Activated naive CD8-positive, alpha-beta T cell treated with anti-CD3 and anti-CD28 coated beads for 36 hours (primary cell): ENCODE measurements at places on chromosomes 3 and 15.

- DNase-seq = no peak
Measured at GRCh38 chr15:61421470-61421869, 192.4 kb upstream of the RORA start.

GRCh38 chr3:2659896-2660295 is 450.3 kb downstream of the IL5RA start:
- no peak for DNase-seq

- no peak for DNase-seq
Measured at GRCh38 chr3:81170298-81170697, 591.1 kb downstream of the GBE1 start.

- DNase-seq = no peak
Measured at GRCh38 chr3:144244662-144245061, 273.0 kb downstream of the DIPK2A start.

- DNase-seq = no peak
Measured at GRCh38 chr3:115680803-115681345, 57.6 kb downstream of the GAP43 start.

DNA sequence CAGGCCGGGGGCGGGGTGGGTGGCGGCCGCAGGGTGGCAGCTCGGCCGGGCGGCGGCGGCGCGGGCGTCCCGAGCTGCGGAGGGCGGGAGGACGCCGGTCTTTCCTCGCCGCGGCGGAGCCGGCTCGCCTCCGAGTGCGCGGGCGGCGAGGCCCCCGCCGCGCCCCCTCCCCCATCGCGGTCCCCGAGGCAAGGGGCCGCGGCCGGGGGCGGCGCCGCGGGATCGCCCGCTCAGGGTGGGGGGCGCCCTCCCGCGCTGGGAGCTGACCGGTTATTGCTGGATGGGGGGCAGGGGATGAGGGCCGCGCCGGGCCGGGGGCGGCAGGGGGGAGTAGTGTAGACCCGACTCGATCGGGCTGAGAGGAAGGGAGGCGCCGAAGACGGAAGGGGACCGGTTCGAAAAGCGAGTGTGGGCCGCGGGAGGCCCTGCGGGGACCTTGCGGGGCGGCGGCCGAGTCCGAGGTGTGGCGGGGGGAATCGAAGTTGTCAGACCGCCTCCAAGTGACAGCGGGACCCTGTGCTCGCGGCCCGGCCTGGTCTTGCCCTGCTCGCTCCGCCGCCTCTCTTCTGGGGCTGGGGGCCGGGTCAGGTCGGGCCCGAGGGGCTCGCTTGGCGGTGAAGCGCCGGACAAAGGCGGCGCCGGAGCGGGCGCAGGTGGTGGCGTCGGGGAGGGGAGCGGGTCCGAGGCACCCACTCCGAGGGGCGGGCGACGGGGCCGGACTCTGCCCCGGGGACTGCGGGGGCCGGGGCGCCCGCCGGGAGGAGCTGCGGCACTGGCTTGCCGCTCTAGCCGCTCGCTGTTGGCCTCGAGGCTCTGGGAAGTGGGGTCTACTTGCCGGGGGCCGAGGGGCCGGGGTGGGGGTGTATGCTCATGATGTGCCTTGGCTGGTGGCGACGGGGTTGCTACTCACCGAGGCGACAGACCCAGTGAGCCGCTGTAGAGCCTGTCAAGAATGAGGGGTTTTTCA is 1.1 kb downstream of the BAHD1 start:
- DNase-seq = peak; percentile 50

GRCh38 chr3:36196058-36196457 is 184.2 kb upstream of the STAC start:
- DNase-seq = no peak
